Glutamatergic neuron (in vitro differentiated cells): ENCODE measurements at places on chromosomes 2 and 18.

GRCh38 chr2:134367213-134367612, 113.3 kb downstream of the MGAT5 start:
- DNase-seq = no peak

GRCh38 chr2:219228041-219228910, 1.2 kb downstream of the ATG9A start:
- DNase-seq = no peak

DNA sequence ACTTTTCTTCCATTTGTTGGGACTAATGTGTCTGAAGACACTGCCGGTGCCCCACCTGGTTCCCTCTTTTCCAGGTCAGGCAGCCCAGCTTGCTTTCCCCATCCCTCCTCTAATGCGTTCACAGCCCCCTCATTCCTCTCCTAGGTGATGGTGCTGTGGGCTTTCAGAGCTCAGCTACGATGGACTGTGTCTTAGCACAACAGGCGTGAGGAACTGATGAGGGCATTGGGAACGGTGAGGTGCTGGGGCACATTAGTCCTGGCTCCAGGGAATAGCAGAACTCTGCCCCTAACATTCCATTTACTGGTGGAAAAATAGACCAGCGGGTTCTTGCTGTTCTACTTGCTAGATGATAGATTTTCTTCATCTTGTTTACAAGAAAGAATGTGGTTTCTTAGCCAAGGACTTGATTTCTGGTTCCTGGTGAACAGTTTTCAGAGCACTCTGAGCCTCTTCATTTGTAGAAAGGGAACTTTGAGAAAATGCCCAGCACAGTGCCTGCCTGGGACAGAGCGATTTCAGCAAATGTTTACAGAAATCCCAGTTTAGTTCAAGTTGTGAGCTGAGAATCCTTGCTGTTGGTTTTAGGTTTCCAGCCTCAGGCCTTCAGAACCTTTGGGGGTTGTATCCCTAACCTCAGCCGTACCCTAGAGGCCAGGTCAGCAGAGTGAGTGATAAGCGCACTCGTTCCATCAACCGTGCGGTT, 42.5 kb downstream of the LDLRAD4 start:
- DNase-seq = no peak

DNA sequence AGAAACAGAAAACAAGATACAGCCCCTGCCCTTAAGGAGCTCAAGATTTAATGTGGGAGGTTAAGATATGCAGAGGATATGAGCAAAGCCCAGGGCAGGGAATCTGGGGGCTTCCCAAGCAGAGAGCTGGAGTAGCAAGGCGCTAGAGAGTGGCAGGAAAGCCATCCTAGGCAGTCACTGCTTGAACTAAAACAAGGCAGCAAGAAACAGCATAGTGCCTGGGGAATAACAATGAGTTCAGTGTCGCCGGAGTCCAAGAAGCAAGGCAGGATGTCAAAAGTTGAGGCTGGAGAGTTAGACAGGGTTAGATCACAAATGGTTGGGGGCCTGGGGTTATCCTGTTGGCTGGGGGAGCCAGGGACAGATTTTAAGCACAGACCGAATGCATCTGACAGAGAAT, 24.6 kb downstream of the CDH2 start:
- no peak for DNase-seq

GRCh38 chr2:136750065-136750464, 15.3 kb upstream of the THSD7B start:
- no peak for DNase-seq

- DNase-seq = no peak
Observed at GRCh38 chr18:3153107-3153704, 66.6 kb downstream of the MYOM1 start.

GRCh38 chr2:151277067-151277466, 12.4 kb downstream of the NMI start:
- no peak for DNase-seq

DNA sequence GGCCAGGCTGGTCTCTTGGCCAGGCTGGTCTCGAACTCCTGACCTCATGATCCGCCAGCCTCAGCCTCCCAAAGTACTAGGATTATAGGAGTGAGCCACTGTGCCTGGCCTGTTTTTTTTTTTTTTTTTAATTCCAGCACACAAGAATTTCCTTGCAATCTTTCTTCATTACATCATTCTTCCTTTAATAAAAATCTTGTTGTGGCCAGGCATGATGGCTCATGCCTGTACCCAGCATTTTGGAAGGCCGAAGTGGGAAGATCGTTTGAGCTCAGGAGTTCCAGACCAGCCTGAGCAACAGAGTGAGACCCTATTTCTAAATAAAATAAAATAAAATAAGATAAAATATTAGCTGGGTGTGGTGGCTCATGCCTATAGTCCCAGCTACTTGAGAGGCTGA, 21.4 kb upstream of the PLEKHM3 start:
- DNase-seq = no peak

DNA sequence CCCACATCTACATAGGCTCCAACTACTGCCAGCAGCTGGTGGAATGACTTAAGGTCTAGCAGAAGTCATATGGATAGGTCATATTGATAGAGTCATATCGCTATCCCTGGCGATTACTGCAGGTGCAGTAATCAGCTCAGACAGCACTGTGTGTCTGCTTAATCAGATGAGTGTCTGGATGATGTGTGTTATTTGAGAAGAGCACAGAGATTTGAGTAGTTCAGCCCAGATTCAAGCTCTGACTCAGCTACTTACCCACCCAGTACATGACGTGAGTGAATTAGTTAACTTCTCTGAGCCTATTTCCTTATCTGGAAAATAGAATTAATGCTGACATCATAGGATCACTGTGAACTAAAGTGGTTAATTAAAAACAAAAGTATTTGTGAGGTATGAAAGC, 78.9 kb downstream of the EHD3 start:
- DNase-seq = no peak

DNA sequence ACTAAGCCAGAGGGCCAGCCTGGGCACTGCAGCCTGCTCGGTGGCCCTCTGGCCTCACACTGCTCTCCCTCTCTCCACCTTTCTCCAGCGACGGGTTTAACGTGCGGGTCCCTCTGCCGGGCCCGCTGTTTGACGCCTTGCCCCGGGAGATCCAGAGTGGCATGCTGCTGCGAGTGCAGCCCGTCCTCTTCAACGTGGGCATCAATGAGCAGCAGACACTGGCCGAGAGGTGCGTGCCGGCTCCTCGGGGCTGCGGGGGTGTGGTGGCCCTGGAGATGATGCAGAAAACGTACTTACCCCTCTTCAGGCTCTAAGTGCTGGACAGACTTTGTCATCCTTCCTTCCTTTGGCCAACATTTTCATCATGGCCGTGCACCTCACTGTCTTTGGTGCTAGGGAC, 42.4 kb downstream of the COA5 start:
- no peak for DNase-seq

DNA sequence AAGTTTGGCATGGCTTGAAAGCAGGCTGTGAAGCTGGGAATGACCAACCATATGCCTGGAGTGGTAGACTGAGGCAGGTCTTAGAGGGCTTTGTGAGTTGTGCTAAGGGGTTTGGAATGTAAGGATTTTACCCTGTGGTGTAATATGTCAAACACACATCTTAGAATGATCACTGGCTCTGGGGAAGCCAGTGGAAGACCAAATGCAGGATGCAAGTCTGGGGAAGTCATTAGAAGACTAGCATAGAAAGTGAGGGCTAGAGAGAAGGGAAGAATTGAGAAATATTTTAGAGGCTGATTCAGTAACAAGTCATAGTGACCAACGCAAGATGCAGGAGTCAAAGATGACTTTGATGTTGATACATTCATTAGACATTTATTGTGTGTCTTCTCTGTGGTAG, 3.5 kb upstream of the FHOD3 start:
- no peak for DNase-seq

DNA sequence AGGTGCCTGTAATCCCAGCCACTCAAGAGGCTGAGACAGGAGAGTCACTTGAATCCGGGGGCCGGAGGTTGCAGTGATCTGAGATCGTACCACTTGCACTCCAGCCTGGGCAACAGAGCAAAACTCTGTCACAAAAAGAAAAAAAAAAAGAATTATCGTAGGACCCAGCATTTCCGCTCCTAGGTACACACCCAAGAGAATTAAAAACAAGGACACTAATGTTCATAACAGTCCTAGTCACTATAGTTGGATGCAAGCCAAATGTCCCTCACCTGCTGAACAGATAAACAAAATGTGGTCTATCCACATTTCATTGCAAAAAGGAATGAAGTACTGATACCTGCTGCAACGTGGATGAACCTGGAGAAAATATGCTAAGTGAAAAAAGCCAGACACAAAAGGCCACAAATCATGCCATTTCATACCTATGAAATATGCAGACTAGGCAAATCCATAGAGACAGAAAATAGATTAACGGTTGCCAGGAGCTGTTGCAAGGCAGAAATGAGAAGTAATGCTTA, 21.2 kb downstream of the ADRA2B start:
- no peak for DNase-seq

- DNase-seq = no peak
Observed at GRCh38 chr2:28901202-28901601, 6.7 kb downstream of the WDR43 start.

DNA sequence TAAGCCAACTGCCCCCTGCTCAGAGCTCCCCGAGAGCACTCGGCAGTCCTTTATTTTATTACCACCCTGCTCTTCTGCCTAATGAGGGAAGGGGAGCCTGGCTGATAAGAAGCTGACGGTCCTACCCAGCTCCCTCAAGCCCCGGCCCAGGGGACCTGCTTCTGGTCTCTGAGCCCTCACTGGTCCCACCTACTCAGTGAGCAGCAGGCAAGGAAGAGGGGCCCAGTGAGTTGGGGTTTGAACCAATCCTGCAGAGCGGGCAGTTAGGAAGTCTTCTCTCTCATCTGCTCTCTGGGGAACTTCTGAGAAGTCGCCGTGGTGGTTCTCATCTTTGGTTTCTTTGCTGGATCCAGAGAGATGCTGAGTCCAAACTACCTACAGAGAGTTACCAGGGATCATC, 218.9 kb downstream of the NDUFA10 start:
- DNase-seq = no peak

- no peak for DNase-seq
Observed at GRCh38 chr2:104864280-104865095, 10.6 kb downstream of the POU3F3 start.

DNA sequence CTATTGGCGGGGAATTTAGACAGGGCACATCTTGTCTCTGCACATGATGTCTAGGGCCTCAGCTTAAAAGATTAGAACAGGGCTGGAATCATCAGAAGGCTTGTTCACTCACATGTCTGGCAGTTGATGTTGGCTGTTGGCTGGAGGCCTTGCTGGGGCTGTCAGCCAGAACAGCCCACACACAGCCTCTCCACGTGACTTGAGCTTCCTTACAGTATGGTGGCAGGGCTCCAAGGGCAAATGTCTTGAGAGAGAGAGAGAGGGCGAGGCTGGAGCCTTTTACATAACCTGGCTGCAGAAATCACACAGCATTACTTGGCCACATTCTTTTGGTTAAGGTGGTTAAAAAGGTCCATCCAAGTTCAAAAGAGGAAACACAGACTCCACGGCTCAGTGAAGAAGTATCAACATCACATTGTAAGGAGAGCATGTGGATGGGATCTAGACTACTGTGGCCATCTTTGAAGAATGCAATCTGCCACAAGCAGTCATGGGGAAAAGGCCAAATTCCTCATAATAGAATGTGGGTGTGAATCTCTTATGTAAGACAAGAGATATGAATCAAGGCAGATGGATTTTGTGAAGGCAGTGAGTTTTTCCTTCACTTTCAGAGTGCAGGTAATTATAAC, 30.4 kb downstream of the SRSF7 start:
- no peak for DNase-seq

DNA sequence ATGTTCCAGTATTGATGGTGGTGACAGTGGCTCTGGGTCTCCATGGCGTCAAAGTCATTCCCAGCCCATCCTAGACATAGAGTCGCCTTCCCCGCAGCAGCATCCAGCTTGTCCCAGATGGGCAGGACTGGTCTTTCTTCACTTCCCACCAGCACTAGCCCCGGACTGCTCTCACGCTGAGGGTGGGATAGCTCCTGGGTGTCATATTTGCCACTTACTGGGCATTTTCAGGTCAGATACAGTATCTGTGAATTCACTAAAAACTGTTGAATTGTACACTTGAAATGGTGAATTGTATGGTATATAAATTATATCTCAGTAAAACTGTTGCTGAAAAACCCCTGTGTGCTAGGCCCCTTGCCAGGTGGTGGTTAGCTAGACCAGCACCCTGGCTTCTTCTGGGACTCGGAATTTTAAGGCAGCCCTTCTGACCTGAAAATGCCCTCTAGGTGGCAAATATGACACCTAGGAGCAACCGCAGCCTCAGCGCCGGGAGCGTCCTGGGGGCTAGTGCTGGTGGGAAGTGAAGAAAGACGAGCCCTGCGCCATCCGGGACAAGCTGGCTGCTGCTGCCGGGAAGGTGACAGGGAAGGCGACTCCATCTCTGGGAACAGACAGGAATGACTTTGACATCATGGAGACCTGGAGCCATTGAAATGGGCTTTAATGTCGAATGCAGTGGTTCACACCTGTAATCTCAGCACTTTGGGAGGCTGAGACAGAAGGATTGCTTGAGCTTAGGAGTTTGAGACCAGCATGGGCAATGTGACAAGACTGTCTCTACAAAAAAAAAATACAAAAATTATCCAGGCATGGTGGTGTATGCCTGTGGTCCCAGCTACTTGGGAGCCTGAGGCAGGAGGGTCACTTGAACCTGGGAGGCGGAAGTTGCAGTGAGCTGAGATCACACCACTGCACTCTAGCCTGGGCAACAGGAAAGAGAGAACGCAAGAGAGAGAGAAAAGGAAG, 56.2 kb downstream of the DDX1 start:
- DNase-seq = no peak

GRCh38 chr2:33158482-33159003, 211.8 kb downstream of the LTBP1 start:
- DNase-seq = no peak

DNA sequence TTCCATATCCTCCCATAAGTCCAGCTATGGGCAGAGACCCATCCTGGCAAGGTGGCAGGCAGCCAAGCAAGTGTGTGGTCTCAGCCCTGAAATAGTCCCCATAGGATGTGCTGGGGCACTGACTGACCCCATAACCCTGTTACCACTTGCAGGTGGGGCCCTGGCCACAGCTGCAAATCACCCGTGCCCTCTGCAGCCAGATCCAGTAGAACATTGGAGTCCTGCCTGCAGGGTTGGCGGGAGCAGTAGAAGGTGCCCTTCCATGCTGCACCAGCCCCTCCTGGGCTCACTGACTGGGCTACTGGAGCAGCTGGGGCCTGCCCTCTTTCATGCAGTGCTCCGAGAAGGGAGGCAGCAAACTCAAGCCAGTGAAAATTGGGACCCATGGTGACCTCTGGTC, 112.6 kb upstream of the MCFD2 start:
- no peak for DNase-seq

DNA sequence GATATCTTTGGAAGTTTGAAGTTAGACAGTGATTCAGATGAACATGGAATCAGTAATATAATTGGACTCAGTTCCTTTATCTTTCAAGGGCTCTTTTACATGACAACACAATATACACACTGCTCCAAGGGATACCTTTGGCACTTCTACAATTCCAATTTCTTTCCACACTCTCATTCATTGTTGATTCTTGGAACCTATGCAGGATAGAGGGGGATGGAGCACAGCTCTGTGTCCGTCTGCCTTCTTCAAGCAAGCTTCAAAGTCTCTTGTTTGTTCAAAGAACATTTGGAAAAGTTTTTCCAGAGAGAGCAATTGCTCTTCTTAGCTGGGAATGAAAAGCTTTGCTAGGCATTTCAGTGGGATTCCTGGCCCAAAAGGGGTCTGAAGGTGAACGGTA, 276.2 kb upstream of the ZEB2 start:
- no peak for DNase-seq

- no peak for DNase-seq
Observed at GRCh38 chr2:160306985-160307384, 106.9 kb upstream of the ITGB6 start.
